Skin of body (tissue), 3 donors: ENCODE measurements at places on chromosomes 11 and 22. TPM values are rescaled to one million over a fixed set of nuclear protein-coding genes. Genes with fewer than 3 reads are reported as not detected.

The MUC5AC gene
- 0.39 TPM for total RNA-seq

The SLC25A45 gene
- total RNA-seq, result 4.6 TPM

The OR51I1 gene
- 0.59 TPM for total RNA-seq

The RNF26 gene
- total RNA-seq, result 5.0 TPM

The SLC3A2 gene
- 124 TPM for total RNA-seq

The TIRAP gene
- 3.9 TPM for total RNA-seq

The SCARF2 gene
- 10.3 TPM for total RNA-seq

The ADAMTS8 gene
- 1.8 TPM for total RNA-seq

The FADS1 gene
- 34.8 TPM for total RNA-seq

The PDE2A gene
- 12.3 TPM for total RNA-seq

The KRTAP5-1 gene
- 0.30 TPM for total RNA-seq

The F2 gene
- total RNA-seq, result not detected

The HSPA8 gene
- 649 TPM for total RNA-seq

The OVOL1 gene
- 23.3 TPM for total RNA-seq

The KRTAP5-10 gene
- 1.5 TPM for total RNA-seq

The XKR3 gene
- total RNA-seq, result not detected

The FJX1 gene
- total RNA-seq, result 7.0 TPM

The CSTF3 gene
- 33.4 TPM for total RNA-seq

The GPR152 gene
- not detected for total RNA-seq

The OLFML1 gene
- 25.5 TPM for total RNA-seq

The FAM83F gene
- 4.3 TPM for total RNA-seq

The PIWIL4 gene
- total RNA-seq, result 6.2 TPM

The DTX4 gene
- 14.3 TPM for total RNA-seq

The MMP27 gene
- 6.7 TPM for total RNA-seq

The OR8G5 gene
- total RNA-seq, result not detected

The SCT gene
- 2.6 TPM for total RNA-seq

The IL17REL gene
- total RNA-seq, result not detected

The CYP2D6 gene
- total RNA-seq, result 1.4 TPM

The FAT3 gene
- total RNA-seq, result 17.2 TPM

The C11orf98 gene
- total RNA-seq, result 23.7 TPM

The MRGPRE gene
- not detected for total RNA-seq

The SLC22A6 gene
- not detected for total RNA-seq

The FZD4 gene
- total RNA-seq, result 41.4 TPM

The EIF4ENIF1 gene
- 10.5 TPM for total RNA-seq

The MUC5B gene
- 0.30 TPM for total RNA-seq

The AHNAK gene
- total RNA-seq, result 567 TPM

The PIH1D2 gene
- total RNA-seq, result 1.4 TPM

The GRIK4 gene
- 0.39 TPM for total RNA-seq

The CENPM gene
- 8.4 TPM for total RNA-seq

The OR51B4 gene
- not detected for total RNA-seq

The KRTAP5-11 gene
- total RNA-seq, result 2.2 TPM

The APOL5 gene
- total RNA-seq, result 0.69 TPM

The PLAAT4 gene
- 3.5 TPM for total RNA-seq

The TUBA8 gene
- 2.5 TPM for total RNA-seq

The ACR gene
- 0.39 TPM for total RNA-seq

The CBLIF gene
- not detected for total RNA-seq

The PRAME gene
- not detected for total RNA-seq

The FGF19 gene
- total RNA-seq, result 0.49 TPM

The OR5D13 gene
- not detected for total RNA-seq

The PRRG4 gene
- 11.2 TPM for total RNA-seq
